ENCODE measurements at places on chromosomes 5 and 9.

GRCh38 chr9:105473221-105473620 is 25.4 kb downstream of the FSD1L start:
- no peak for DNase-seq

DNA sequence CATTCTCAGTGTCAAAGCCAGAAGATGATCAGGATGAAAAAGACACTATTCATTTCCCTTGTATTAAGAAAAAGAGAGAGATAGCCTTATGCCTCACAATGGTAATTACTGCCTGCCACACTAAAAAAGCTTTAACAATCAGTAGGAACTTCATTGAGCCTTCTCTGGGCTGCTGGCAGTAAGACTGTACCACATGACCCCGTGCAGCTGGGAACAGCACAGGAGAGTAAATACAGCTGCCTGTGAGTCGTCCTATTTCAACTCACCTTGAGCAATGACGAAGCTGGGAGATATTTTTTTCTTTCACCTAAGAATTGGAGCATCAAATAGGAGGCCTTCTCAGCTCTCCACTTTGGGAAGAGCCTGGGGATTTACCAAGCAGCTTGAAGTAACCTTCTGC is 316.3 kb downstream of the GABRB2 start:
- DNase-seq, result no peak

GRCh38 chr9:33414268-33414667 is 11.9 kb upstream of the AQP7 start:
- DNase-seq, result no peak

DNA sequence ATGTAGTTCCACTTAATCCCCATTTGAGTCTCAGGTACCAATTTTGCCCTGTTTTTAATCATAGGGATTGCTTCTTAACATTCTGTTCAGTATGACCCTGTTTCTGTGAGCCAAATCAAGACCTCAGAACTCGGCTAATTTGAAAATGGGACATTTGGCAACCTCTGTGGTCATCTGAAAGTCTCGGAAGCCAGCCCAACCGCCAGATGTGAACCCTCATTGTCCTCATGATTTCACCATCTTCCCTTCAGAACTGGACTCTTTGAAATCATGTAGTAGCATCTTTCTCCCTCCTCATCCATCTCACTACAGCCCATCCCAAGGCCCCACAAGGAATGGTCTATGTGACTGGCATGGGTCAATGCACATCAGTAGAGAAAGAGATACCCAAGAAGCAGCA is 88.9 kb downstream of the S1PR3 start:
- peak; percentile 69 for DNase-seq

- DNase-seq, result no peak
Measured at GRCh38 chr9:104082168-104082567, 11.9 kb upstream of the SMC2 start.

GRCh38 chr9:9214066-9214465 is 1398.7 kb downstream of the PTPRD start:
- no peak for DNase-seq

- peak; percentile 70 for DNase-seq
Measured at GRCh38 chr5:10333154-10334006, 20.1 kb upstream of the MARCHF6 start.

GRCh38 chr9:129884220-129885017 is 49.2 kb downstream of the USP20 start:
- DNase-seq, result peak; percentile 94

GRCh38 chr5:19837536-19838174 is 150.3 kb downstream of the CDH18 start:
- no peak for DNase-seq

DNA sequence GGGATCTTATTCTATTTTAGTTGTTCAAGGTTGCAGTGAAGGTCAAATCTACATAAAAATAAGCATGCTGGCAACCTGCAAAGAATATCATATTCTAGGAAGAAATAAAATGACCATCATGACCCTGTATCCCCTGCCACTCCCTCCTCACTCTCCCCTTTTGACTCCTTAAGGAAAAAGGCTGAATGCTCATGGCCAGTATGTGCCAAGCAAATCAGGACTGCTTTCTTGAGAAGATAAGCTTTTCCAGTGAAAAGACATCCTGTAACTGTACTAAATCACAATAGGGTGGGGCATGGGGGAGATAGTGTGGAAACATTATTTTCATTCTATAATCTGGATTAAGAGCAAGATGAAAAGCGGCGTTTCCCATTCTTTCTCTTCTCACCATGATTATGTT is 100.6 kb upstream of the LIFR start:
- no peak for DNase-seq
